ENCODE measurements at places on chromosomes 7 and 10.

DNA sequence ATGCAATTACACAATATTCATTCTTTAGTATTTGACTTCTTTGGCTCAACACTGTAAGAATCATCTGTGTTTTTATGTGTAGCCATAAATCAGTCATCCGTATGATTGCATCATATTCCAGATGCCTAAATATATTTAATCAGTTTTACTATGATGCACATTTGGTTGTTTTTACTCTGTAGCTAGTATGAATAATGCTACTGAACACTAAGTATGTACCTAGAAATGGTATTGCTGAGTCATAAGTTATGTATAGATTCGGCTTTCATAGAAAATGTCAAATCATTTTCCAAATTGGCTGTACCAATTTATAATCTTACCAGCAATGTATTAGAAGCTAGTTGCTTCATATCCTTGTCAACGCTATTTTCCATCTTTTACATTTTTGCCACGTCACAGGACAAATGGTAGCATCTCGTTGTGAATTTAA lies 197.3 kb upstream of the PLXNA4 start:
- DNase-seq = no peak

DNA sequence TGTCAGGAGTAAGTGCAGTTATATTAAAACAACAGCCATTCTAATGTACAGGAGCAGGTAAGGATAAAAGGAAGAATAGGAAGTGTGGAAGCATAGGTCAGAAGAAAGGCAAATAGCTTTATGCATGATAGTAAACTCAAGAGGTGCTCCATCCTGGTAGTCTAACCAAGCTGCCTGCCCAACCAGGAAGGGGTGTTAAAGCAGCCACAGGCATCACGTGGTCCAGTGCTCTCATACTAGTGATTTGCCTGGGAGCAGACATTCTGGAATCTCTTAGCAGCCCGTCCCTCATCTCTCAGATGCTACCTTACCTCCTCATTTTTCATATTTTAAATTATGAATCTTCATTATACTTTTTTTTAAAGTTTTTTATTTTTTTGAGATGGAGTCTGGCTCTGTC lies 18.5 kb downstream of the ABRAXAS2 start:
- DNase-seq = no peak

DNA sequence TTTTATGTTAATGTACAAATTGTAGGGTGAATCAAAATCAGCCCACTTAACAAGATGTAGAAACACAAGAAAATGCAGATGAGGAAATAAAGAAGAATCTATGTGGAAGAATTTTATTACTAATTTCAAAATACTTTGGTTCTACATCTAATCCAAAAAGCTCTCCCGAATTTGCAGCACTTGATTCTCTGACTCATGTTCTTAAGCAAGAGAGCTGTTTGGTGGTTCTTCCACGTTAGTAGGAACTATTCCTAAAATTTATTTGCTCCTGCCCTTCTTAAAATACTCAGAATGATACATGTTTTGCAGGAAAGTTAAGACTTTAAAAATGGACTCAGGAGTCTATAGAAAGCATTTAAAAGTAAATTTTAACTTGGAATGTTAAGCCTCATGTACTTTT lies 91.8 kb downstream of the ZMYND11 start:
- DNase-seq = no peak

- DNase-seq = no peak
Observed at GRCh38 chr10:113454341-113455061, 98.4 kb upstream of the HABP2 start.

Measured in CD4-positive, alpha-beta T cell treated with Interleukin-15 for 1 hour (primary cell).